ENCODE measurements at places on chromosomes 5 and 9.
A peak's percentile ranks its signal among the peaks of the same experiment; 100 is the strongest.

GRCh38 chr9:6822696-6823095 lies 64.9 kb downstream of the KDM4C start:
- no peak for DNase-seq

GRCh38 chr5:7422316-7423106 lies 26.6 kb downstream of the ADCY2 start:
- DNase-seq: no peak

GRCh38 chr5:15695215-15695731 lies 195.3 kb downstream of the FBXL7 start:
- no peak for DNase-seq

DNA sequence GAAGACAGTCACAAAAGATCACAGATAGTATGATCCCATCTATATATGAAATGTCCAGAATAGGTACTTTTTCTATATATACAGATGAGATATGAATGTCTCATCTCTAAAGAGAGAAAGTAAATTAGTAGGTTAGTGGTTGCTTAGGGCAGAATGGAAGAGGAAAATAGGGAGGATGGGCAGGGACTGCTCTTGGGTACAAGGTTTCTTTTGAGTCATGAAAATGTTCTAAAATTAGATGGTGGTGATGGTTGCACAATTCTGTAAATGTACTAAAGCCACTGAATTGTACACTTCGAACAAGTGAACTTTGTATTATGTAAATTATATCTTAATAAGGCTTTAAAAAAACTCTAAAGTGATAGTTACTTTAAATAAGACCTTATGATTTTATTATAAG lies 59.6 kb upstream of the GRAMD2B start:
- DNase-seq: no peak

GRCh38 chr9:77022783-77023440 lies 3.5 kb downstream of the FOXB2 start:
- no peak for DNase-seq

GRCh38 chr5:124740071-124740470 lies 6.4 kb downstream of the ZNF608 start:
- no peak for DNase-seq

- no peak for DNase-seq
Observed at GRCh38 chr5:179271821-179272325, 73.4 kb downstream of the ADAMTS2 start.

- DNase-seq: no peak
Observed at GRCh38 chr9:95449016-95449415, 67.8 kb downstream of the PTCH1 start.

DNA sequence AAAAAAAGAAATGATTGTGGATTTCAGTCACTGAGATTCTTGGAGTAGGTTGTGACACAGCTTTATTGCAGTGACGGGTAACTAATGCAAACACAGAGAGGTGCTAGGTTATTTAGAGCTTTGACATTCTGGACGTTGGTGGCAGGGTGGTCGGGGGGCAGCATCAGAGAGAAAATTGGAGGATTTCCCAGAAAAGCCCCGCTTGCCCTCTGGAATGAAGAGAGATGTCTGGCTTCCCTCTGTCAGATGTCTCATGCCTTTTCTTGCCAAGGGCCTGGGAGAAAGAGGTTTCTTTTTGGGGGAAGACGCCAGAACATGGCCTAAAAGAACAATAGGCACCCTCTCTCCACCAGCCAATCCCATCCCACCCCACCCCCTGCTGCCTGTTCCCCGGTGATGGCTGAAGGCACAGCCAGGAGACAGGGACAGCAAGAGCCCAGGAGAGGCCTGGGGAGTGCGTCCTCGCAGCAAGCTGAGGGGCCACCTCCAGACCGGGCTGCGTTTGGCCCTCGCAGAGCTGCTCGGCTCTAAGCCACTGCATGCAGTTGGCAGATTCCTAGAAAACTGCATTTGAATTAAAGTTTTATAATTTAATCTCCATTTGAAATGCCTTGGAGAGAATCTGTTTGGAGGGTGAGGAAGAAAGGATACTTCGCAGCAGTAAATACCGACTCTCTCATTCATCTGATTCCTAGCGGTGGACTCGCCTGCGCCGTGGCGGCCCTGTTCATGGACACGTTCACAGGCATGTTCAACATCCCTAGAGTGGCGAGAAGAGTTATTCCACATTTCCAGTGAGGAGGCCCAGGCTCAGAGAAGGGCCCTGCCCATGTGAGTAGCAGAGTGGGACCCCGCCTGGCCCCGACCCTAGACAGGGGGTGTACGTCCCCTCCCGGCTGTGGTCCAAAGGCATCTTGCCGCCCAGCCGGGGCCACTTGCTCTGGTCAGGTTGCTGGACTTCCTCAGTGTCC lies 55.7 kb downstream of the TSPAN17 start:
- no peak for DNase-seq

DNA sequence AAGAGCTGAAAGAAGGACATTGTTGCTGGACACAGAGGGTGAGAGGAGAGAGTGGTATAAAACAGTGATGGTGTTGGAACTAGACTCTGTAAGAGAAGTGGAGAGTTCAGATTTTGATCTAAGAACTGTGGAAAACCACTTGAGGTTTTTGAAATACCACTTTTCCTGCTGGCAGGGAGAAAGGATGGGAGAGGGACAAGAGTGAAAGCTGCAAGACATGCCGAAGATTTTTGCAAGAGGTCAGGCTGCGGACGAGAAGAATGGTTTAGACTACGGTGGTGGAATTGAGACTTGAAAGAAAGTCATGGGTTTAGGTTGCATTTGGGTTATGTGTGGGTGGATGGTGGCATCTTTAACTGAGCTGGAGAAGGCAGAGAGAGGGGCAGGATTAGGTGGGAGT lies 202.2 kb upstream of the RPS23 start:
- no peak for DNase-seq

DNA sequence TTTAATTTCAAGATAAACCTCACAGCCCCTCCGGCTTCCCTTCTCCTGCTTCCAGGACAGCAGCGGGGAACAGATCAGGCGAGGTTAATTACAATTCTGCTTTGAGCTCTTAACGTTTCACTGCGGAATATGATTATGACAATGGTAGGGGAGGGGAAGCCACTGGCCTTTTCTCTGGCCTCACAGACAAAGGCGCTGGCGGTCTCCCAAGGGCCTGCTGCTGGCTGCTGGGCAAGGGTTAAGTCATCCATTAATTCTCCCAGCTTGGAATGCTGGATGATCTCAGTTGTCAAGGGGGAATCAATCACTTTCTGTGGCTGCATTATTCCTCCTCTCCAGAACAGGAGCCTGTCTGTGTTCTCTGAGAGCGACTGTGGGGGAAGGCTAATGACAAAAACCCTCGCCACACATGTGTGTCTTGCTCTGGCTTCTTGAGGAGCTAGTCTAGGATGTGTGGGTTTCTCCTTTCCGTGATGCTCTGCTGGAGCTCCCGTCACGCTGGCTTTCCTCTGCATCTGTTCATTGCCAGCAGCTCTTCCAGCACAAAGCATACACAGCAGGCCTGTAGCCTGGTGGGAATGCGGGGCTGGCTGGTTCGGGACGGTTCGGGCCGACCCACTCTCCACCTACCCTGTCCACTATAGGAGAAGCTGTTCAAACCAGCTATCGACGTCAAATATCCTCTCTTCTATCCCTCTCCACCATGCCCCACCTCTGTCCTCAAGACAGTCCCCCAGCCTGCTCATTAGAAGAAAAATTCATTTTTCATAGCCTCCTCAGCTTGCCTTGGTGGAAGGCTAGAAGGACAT lies 82.8 kb downstream of the DCP2 start:
- no peak for DNase-seq

DNA sequence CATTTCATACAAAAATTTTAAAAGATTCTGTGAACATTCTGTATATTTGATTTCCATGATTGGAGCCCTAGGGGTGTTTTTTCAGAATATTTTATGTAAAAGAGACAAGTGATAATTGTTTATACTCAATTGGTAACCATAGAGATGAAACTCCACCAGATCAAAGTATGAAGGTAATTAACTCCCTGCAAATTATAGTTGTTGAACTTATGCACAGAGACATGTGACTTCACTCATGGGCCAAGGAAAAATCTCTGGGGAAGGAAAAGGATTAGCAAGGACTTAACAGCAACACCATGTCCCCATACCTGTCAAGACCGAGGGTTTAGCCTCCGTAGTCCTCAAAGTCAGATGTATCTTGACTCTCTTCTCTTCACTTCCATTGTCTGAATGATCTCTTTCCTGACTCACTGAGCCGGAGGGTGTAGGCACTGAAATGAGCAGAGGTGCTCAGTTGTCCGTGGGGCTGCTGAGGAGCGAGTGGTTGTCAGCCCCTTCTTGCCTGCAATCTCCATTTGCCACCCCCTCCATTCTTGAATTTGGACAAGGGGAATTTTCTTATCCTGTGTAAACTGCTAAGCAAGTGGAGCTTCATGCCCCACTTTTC lies 17.5 kb upstream of the CXCL14 start:
- no peak for DNase-seq

- no peak for DNase-seq
Observed at GRCh38 chr5:24167806-24168205, 477.0 kb downstream of the CDH10 start.

GRCh38 chr9:78143281-78144007 lies 92.4 kb upstream of the CEP78 start:
- no peak for DNase-seq

GRCh38 chr5:59390989-59391388 lies 502.5 kb downstream of the PDE4D start:
- DNase-seq: no peak

DNA sequence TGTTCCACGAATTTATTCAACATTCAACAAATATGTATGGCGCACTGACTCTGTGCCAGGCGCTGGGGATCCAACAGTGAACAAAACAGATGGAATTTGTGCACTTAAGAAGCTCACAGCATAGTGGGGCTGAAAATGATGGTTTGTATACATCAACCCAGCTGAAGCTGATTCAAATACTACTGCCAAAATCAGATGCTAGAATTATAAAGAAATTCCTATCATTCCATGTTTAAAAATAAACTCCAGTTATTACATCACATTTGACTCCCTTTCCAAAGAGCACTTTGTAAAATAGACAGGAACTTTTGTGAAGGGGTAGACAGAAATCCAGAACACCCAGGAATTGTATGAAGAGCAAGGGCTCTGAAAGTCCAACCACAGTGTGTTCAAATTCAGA lies 54.1 kb downstream of the ZNF608 start:
- no peak for DNase-seq

DNA sequence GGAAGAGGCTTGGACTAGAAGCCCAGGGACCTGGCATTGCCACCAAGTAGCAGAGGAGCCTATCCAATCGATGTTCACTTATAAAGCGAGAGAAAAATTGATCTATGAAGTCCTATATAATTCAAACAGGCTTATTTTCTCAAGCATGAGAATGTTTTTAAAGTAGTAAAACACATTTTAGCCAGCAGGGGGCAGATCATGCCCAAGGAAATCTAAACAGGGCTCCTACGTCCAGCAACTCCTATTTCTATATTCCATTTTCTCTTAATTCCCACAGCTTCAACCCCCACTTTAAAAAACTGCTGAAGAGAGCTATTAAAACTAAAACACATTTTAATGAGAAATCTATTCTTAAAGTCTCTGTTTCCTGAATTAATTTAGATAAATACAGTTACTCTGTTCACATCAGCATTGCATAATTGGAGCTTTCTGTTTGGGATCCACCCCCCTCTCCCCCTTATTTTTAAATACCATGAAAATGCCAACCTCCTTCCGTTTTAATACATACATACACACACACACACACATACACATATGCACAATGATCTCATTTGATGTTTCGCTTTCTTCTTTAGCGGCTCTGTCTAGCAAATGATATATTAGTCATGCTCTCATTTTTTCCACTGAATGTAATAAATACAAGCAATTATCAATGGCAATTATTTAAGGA lies 144.9 kb downstream of the MYO10 start:
- DNase-seq: peak; percentile 57

- no peak for DNase-seq
Observed at GRCh38 chr5:112012104-112012503, 255.1 kb upstream of the NREP start.

GRCh38 chr5:157511651-157512644 lies 51.9 kb downstream of the NIPAL4 start:
- DNase-seq: no peak

- no peak for DNase-seq
Observed at GRCh38 chr9:3948826-3949556, 350.9 kb downstream of the GLIS3 start.

DNA sequence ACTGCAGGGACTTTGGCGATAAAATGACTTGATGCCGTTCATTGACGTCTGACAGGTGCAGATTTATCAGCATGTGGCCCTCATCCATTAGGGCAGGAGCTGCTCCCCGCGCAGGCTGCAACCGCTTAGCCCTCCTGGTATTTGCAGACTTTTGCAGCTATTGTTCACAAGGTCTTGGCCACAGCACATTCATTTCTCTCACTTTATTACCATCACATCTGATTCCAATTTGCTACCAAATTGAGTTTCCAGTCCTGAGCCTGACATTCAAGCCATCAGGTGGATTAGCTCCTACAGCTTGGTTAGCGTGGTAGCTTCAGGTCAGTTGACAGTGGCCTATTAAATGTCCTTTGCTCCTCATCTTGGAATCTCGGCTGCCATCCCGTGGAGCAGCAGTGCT lies 299.2 kb downstream of the CD180 start:
- no peak for DNase-seq

DNA sequence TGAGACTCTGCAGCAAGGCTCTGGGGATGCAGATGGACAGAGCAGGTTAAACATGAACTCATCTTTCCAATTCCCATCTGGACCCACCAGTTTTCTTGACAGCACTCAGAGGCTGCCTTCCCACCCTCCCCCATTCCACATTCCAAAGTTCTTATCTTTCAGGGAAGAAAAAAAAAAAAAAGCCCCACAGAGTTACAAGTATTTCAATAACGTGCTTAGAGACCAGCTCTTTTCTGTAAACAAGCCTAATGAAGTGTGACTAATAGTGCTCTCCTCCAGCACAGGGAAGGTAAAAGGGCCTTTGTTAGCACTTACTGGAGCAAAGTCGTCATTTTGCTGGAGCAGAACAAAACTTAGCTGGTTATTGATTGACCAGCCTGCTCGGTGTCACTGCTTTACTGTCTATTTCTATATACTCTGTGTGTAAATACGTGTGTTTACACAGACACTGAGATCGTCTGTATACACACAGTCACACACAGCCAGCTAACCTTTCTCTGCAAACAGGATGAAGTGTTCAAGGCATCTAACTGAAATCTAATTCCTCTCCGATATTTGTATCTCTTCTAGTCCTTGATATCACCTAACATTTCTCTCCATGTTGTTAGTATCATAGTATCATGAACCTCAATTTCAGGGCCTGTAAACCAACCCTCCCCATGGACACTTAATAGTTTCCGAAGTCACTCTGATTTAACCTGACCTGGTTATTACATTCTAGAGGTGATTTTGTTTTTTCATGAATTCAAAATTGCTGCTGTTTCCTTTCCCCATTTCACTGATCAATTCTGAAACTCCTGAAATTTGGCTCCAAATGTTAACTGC lies 84.9 kb downstream of the ZNF608 start:
- DNase-seq: no peak

GRCh38 chr5:139958432-139959148 lies 84.5 kb downstream of the NRG2 start:
- DNase-seq: no peak

Data from CD4-positive, CD25-positive, alpha-beta regulatory T cell (primary cell).